ENCODE measurements at places on chromosomes 5 and 9.

DNA sequence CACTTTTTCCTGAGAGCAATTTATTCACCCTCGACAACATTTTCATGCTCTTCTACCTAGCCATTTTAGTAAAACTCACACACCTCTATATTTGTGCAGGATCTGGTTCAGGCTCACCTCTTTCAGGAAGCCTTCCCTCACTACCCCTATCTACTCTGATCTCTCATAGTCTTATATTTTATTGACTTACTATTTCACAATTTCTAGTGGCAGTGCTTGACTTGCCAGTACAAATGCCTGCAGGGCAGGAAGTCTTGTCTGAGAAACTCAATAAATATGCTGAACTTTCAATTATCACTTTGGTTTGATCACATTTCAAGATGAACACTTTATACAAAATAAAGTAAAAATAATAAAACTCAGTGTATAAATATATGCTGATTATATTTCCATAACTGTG lies 226.8 kb downstream of the CETN3 start:
- no peak for DNase-seq

DNA sequence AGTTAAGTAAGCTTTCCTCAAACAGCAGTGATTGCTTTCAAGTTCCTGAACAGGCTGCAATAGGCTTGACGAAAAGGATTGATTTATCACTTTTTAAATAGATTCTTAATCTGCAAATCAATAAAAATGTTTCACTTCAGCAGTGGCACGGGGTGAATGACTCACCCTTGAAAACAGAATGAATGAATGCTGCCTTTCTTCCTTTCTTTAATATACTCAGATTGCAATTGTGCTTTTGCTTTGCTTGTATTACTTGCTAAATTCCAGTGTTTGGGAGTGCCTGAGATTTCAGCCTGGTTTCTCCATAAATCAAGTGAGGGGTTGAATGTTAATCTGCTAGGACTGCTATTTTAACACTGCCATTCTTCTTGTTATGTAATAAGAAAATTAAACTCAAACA lies 1293.8 kb downstream of the PTPRD start:
- DNase-seq, result no peak

- DNase-seq, result no peak
Observed at GRCh38 chr5:173637340-173637739, 20.9 kb upstream of the BOD1 start.

GRCh38 chr5:81850501-81851357 lies 99.8 kb upstream of the SSBP2 start:
- DNase-seq, result no peak

GRCh38 chr9:134792627-134793026 lies 88.0 kb upstream of the FCN2 start:
- no peak for DNase-seq

GRCh38 chr5:55773057-55773456 lies 35.2 kb downstream of the DDX4 start:
- DNase-seq, result no peak

DNA sequence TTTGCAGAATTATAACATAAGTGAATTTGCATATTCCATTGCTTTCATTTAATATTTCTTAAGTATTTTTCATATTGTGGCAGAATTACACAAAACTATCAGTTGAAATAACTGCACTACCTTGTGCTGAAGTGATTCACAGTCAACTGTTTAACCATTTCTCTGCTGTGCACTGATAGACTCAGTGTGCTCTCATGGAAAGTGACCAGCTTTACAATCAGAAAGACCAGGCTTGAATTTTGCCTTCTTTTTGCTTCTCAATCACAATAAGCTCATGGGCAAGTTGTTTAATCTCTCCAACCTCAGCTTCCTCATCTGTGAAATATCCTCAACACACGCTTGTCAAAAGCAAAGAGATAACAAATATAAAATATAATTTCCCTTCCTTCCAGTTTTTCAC lies 18.3 kb downstream of the CDK5RAP2 start:
- no peak for DNase-seq

DNA sequence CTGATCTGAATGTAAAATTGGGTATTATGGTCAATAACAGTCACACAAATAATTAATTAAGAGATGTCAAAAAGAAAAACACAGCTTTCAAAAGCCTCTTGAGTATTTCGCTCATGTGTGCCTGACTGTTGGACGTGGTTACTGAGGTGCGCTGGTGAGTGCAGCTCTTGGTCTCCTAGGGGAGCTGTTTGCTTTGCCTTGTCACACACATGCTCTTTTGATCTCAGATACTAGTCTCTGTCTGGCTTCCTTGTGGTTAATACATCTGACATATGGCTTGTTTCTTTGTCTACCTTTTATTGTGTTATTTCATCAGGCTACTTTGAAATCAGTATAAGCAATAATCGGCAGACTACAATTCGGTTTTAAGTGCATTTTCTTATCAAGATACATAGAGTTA lies 51.5 kb downstream of the PCSK1 start:
- DNase-seq, result no peak

- DNase-seq, result no peak
Observed at GRCh38 chr5:10743526-10743925, 17.5 kb downstream of the DAP start.

GRCh38 chr5:154384480-154385235 lies 61.1 kb upstream of the SAP30L start:
- no peak for DNase-seq

- no peak for DNase-seq
Observed at GRCh38 chr5:125005266-125005665, 258.8 kb upstream of the ZNF608 start.

DNA sequence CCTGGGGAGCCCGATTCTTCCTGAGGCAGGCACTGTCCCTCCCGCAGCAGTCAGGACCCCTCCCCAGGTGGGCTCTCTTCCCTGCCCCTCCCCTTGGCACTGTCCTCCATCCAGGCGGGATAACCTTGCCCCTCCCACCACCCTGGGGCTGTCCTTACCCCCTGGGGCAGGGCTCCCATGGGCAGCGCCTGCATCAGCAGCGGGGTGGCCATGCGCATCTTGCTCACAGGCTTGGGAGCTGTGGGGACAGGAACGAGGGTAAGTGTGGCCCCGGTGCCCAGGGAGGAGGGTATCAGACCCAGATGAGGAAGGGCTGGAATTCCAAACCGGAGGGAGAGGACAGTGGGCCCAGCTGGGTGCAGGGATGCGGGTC lies 6.0 kb downstream of the CD74 start:
- peak; percentile 9 for DNase-seq

- no peak for DNase-seq
Observed at GRCh38 chr5:60399507-60399906, 300.5 kb downstream of the DEPDC1B start.

- DNase-seq, result no peak
Observed at GRCh38 chr9:91803970-91804752, 145.9 kb downstream of the ROR2 start.

GRCh38 chr5:1478271-1479035 lies 33.2 kb upstream of the SLC6A3 start:
- DNase-seq, result peak; percentile 63

DNA sequence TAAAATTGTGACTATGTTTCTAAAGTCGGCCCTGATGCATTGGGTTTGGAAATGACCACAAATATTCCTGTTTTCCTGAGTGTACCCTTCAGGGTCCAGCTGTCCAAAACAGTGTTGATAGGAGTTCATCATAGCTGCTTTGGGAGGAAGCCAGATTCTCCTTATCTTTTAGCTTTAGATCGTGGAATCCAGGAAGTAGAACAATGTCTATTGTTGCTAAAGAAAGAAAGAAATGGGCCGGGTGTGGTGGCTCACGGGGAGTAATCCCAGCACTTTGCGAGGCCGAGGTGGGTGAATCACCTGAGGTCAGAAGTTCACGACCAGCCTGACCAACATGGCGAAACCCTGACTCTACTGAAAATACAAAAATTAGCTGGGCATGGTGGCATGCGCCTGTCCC lies 9.5 kb downstream of the CAVIN4 start:
- no peak for DNase-seq

GRCh38 chr5:132825033-132825833 lies 5.2 kb downstream of the SHROOM1 start:
- no peak for DNase-seq

DNA sequence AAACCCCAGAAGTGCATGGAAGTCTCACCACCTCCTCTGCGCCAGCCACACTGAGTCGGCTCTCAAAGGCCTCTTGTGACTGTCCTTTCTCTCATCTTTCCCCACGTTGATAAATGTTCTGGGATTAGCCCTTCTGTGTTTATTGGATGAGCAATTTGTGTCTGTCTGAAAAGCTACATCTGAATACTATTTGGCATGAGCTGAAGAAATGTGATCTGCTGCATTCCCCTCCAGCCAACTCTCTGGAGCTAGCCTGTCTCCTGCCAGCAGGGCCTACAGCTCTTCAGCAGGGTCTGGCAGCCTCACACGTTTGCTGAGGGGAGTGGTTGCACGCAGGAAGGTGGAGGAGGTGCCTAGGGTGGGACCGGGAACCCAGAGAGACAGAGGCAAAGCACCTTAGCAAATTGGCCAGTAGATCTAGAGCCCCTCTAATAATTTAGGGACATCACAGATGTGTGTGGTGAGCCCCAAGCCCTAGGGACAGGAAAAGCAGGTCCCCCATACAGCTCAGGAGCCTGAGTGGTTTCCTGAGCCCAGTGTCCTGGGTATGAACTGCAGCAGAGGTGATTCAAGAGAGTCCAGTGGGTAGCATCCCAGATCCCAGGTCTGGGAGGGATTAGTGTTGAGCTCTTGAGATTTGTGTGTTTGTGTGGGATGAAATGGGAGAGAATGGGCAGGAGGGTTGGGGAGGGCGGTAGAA lies 20.5 kb upstream of the B4GALT1 start:
- DNase-seq, result no peak

GRCh38 chr5:65262649-65263059 lies 219.1 kb downstream of the ADAMTS6 start:
- DNase-seq, result no peak

DNA sequence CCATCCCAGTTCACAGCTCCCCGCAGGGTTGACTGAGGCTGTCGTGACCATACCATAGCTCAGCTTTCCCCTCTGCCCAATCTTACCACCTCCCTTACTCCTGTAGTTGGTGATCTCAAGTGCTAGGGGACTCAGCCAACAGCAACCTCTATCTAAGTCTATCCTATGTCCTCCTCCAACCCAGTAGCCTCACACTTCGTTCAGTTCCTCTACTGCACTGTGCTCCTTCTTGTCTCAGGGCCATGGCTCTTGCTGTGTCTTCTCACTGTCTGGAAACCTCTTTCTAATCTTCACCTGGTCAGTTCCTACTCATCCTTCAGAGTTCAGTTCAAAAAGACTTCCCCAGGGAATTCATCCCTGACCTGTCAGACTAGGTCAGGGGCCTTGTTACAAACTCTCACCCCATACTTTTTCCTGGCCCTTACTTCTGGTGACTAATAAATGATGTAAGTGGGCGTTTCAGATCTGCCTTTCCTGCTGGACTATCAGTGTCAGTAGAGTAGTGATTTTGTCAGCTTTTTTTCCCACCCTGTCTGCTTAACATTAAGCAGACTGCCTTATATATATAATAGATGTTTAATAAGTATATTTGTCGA lies 53.6 kb upstream of the NR3C1 start:
- DNase-seq, result no peak

GRCh38 chr9:2228641-2229040 lies 213.5 kb downstream of the SMARCA2 start:
- DNase-seq, result no peak

DNA sequence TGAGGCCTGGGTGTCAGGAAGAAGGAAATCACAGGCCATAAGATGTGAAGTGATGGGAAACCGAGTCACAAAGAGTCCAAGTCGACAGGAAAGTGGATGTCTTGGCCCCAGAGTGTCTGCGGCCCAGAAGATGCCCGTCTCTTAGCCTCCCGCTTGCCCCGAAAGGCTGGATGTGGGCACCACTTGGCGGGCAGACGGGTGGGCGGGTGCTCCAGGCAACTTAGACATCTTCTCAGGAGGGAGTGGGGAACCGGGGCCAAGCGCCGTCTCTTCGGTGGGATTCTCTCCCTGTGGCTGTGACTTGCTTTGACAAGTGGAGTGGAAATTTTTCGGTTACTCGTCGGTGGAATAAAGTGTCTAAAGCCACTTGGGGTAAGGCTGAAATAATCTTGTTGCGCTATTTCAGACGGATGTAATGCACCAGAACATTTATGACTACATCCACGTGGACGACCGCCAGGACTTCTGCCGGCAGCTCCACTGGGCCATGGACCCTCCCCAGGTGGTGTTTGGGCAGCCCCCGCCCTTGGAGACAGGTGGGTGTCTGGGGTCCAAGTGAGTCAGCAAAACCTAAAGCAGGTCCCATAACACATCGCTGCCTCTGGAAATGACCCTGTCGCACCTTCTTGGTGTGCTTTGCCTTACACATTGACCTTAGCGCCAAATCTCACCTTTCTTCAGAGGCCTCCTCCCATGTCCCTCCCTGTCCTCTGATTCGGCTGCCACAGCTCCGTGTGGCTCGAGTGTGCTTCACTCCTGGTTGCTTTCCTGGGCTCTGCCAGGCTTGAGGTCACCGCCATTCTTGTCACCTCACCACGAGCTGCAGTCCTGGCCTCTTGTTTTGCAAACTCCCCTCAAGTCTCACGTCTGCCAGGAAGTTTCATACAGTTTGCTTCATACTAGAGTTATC lies 20.4 kb upstream of the EXOC3 start:
- DNase-seq, result no peak

- DNase-seq, result no peak
Observed at GRCh38 chr9:13841746-13842462, 472.0 kb downstream of the NFIB start.

- DNase-seq, result no peak
Observed at GRCh38 chr5:176733406-176734262, 76.7 kb upstream of the UNC5A start.

- DNase-seq, result no peak
Observed at GRCh38 chr5:157213527-157214243, 33.0 kb downstream of the ITK start.

DNA sequence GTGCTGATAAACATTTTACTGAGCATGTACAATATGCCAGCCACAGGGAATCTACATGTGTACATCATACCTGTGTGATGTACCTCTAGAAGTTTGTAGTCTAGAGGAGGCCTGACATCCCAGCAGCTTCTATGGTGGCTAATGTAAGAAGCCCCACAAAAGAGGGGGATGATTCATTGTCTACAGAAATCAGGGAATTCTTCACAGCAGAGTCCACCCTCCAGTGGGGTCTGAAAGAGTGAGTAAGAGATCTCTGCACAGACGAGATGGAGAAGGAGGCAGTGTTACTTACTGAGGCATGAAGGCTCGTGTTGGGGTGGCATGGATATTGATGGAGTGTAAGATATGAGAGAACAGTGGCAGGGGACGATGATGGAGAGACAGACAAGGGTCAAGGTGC lies 103.0 kb downstream of the NTRK2 start:
- no peak for DNase-seq

GRCh38 chr9:84271531-84271900 lies 69.0 kb downstream of the SLC28A3 start:
- DNase-seq, result peak; percentile 32

Measured in CD14-positive monocyte (primary cell).